ENCODE measurements at places on chromosomes 1 and 21. TPM values are rescaled to one million over a fixed set of nuclear protein-coding genes. Genes with fewer than 3 reads are reported as not detected.

DNA sequence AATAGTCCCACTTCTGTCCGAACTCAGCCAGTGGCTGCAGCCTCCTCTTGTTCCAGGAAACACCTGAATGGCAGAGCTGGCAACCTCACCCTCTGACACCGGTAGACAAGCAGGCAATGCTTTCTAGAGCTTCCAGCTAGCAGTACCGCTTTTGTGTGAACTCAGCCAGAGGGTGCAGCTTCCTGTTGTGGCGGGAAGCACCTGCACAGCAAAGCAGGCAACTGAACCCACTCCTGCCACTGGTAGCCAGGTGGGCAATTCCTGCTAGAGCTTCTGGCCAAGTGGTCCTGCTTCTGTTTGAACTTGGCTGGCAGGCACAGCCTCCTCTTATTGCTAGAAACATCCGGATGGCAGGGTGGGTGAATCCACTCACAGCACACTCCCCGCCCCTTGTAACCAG, 40.1 kb upstream of the TMPRSS15 start:
- no peak for DNase-seq

The RAB42 gene
- total RNA-seq, result 14.5 TPM

DNA sequence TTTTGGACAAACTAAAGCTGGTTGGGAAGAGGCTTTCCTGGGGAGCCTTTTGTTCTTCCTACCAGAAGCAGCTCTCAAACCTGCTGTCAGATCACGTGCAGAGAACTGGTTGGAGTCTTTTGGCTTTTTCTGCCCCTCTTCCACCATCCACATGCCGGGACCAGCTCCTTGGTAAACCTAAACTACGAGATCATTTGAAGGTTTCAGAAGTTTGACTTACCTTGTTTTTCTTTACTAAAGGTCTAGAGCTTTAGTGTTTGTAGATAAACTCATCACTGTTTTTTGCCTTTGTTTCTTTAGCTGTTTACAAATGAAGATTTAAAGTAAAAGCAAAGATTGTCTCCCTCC, 113.4 kb downstream of the HLX start:
- no peak for DNase-seq

GRCh38 chr1:23037081-23037740, 17.9 kb downstream of the KDM1A start:
- DNase-seq, result no peak

The IRF6 gene
- 43.8 TPM for total RNA-seq

DNA sequence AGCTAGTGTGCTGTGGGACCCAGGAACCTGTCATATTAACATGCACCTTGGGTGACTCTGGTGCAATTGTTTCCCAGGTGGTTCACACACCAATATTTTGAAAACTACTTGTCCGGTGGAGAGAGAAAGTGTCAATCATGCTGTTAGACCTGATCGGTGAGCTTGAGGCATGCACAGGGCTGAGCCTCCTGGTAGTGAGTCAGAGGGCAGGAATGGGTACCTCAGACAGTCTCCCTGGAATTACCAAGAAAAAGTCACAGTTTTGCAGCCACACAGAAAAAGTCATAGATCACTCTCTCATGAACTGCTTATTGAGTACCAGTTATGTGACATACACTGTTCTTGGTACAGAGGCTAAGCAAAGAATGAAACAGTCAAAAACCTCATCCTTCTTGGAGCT, 140.1 kb upstream of the NFIA start:
- peak; percentile 41 for DNase-seq

- no peak for DNase-seq
These were observed 11.0 kb downstream of the YIPF1 start for GRCh38 chr1:53878492-53879105.

- DNase-seq, result no peak
These were observed 204.2 kb downstream of the KCNT2 start for GRCh38 chr1:196403803-196404690.

- no peak for DNase-seq
These were observed 20.8 kb downstream of the ATP5PO start for GRCh38 chr21:33894736-33895288.

DNA sequence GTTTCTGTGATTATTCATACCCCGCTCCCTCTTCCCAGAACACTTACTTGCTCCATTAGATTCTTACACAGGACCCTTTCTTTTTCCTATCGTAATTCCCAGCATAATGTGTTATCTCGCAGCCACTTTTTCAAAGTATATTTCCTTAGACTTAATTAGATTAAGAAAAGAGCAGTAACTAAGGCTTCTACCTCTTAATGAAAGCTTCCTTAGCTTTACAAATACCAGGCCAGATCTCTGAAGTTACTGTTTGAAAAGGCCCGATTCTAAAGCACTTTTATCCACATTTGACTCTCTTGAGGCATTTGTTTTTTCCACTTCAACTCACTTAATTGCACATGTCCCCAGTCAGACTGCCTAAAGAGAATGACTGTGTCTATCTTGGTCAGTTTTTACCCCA, 1264.3 kb upstream of the ADGRL2 start:
- DNase-seq, result no peak

DNA sequence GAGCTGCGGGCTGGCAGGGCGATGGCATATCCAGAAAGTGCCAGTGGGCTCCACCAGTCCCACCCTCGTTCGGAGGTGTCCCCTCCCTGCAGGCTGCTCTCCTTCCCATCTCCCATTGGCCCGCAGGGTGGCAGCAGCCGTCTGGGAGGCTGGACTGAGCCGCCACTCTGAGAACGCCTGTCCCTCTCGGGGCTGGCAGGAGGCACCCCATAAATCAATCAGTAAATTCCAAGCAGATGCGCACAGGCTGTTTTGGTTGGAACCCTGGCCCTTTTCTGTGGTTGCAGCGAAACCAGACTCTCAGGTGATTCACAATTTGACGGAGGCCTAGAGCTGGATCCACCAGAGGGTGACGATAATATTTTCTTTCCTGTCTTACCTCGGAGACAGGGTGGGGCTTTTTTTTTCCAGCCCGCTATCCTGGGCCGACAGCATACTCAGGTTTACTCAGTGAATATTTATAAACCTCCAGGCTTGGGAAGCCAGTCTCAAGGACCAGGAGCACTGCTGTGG, 99.7 kb downstream of the GLIS1 start:
- no peak for DNase-seq

DNA sequence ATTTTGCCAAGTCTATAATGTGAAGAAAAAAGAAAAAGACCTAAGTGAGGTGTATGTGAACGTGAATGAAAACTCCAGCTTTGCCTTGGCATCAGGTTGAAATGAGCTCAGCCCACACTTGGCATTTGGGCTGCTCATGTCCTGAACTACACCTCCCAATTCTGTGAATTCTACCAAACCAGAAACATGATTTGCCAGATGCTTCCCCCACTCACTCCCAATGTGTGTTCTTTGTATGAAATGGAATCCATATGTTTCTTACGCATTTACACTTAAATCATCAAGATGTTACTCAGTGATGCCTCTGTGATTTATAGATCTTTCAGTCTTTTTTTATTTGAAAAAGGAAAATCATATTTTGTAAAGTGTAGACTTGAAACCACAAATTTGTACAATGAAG, 32.8 kb upstream of the RUNX1 start:
- DNase-seq, result no peak

The RGS4 gene
- total RNA-seq, result 21.0 TPM

The IGSF9 gene
- 2.0 TPM for total RNA-seq

GRCh38 chr1:51515312-51515960, 3.6 kb downstream of the EPS15 start:
- DNase-seq, result no peak

GRCh38 chr21:36134803-36135390, at the start of gene CBR3:
TSS of gene CBR3 (plus strand) at chr21:36135079. CDS start at chr21:36135193, 114 bp downstream.
- no peak for DNase-seq

DNA sequence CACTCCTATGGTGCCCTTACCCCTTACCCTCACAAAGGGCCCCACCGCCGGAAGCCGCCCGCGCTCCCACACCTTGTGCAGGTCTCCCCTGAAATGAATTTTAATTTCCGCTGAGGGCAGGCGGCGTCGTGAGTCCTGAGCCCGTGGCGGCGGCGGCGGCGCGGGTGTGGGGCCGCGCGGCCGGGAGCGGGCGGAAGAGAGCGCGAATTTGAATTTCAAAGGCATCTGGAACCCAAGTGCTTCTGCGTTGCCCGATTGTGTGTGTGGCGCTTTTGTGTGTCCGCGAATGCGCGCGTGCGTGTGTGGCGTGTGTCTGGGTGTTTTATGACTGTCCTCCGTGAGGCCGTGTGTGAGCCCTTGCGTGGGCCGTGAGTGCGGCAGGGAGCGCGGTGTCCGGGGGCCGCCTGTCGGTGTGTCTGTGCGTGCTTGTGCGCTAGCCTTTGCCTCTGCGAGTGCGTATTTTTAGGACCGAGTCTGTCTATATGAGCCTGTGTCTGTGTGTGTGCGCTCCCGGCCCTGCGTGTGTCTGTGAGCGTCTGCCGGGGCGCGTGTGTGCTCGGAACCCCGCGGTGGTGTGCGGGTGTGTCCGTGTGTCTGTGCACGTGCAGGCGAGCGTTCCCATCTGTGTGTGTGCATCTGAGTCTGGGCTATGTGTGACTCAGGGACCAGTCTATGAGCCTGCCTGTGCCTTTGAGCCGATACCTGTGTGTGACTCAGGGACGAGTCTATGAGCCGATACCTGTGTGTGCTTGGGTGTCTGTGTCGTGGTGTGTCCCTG, 7.9 kb upstream of the ADGRB2 start:
- no peak for DNase-seq

The ALG14 gene
- 1.7 TPM for total RNA-seq

The C1orf116 gene
- total RNA-seq, result 22.5 TPM

The MR1 gene
- total RNA-seq, result 0.87 TPM

The SYTL1 gene
- 27.6 TPM for total RNA-seq

- DNase-seq, result no peak
These were observed 4.8 kb downstream of the KCNA2 start for GRCh38 chr1:110601332-110601731.

The FAM3B gene
- total RNA-seq, result 0.51 TPM

DNA sequence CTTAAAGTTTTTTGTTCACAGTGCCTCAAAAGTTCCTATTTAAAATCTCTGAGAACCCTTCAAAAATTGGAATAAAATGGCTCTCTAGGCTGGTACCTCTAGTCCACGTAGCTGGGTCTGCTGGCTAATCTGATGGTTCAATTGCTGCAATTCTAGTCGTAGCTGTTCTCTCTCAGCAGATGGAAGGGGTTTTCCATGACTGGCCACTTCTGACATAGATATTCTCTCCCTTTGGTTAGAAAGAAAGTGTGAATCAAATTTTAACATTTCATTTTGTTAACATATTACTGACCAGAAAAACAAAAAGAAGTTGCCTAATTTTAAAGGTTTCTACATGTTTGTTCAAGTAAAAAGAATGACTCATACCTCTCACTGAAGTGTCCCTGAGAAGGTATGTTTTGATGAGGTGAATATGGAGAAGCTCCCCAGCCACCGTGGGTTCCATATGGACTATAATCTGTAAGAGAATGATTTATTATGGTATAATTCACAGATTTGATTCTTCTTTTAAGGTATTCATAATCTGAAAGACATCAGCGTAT, 29.3 kb upstream of the SERPINC1 start:
- DNase-seq, result no peak

GRCh38 chr1:151847867-151848596, 5.5 kb downstream of the THEM5 start:
- no peak for DNase-seq

- DNase-seq, result no peak
These were observed 2.6 kb downstream of the SLAMF8 start for GRCh38 chr1:159829273-159829634.

DNA sequence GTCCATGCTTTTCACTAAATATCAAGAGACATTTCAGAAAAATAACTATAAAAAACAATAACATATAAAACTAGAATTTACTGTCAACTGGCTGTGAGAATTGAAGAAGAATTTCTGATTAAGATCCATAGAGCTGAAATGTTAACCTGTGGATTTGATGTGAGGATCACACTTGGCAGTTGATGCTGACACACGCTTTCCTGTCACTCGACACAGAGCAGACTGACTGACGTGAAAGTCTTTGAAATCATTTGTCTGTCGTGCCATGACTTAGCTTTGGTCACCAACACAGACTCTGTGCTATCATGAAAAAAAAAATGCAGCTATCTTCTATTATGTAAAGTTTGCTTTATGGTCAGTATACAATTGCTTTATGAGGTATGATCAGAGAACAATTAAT, 706.0 kb upstream of the ZP4 start:
- no peak for DNase-seq

GRCh38 chr1:112522621-112523020, 13.9 kb downstream of the WNT2B start:
- peak; percentile 76 for DNase-seq

DNA sequence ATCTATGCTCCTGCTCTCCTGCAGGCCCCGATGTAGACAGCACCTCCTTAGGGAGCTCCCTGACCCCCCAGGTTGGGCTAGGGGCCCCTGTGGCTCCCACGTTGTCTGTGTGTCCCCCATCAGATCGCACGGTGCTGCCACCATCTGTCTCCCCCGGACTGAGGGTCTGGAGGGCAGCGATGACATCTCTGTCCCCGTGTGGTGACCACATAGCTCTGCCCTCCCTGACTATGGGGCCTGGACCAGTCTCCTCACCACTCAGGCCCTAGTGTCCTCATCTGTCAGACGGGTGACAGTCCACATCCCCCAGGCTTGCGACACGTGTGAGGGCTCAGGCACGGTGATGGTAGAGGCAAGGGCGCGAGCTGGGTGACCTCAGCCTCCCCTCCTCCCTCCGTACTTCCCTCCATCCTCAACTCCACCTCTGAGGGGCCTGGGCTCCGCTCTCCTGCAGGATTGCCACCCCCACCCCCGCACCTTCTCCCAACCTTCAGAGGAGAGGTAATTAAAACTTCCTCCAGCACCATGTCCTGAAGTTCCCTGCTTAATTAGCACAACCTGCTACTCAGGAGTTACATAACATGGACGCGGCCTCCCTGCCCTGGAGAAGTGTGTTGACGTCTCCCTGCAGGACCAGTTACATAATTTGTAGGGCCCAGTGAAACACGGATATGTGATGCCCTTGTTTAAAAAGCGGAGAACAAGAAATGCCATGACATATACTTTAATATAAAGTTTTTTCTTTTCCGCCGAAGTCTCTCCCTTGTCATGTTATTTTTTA, 288.2 kb downstream of the PTPRU start:
- DNase-seq, result no peak

The PRAMEF14 gene
- not detected for total RNA-seq

The USP21 gene
- total RNA-seq, result 10.2 TPM

- no peak for DNase-seq
These were observed 5.8 kb upstream of the PTPN7 start for GRCh38 chr1:202165942-202166843.

The SIM2 gene
- 22.3 TPM for total RNA-seq
